ENCODE measurements at places on chromosomes 6 and 20.

GRCh38 chr20:62088258-62089127 lies 22.8 kb upstream of the TAF4 start:
- no peak for DNase-seq

GRCh38 chr20:46367967-46368901 lies 38.2 kb downstream of the ELMO2 start:
- no peak for DNase-seq

DNA sequence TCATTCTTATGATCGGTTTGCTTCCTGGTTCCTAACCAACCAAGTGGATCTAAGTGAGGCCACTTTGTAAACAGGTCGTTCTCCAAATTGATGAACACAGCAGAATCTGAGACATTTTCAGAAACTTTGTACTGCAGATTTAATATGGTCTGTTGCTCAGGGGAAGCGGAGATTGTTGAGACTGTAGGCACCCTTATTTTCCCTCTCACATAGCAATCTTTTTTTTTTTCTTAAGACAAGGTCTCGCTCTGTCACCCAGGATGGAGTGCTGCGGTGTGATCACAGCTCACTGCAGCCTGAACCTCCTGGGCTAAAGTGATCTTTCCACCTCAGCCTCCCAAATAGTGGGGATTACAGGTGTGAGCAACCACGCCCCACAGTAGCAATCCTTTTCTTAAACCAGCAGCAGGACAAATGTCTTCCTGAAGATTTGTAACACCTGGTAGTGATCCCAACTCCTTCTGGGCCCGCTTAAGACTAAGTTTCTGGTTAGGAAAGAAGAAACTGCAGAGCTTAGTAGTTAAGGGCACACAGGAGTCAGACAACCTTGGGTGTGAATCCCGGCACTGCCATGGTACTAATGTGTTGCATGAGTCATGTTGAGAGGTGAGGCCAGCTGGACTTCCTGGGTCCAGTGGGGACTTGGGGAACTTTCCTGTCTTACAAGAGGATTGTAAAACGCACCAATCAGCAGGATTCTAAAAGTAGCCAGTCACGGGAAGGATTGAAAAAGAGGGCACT lies 48.4 kb upstream of the EZR start:
- no peak for DNase-seq

DNA sequence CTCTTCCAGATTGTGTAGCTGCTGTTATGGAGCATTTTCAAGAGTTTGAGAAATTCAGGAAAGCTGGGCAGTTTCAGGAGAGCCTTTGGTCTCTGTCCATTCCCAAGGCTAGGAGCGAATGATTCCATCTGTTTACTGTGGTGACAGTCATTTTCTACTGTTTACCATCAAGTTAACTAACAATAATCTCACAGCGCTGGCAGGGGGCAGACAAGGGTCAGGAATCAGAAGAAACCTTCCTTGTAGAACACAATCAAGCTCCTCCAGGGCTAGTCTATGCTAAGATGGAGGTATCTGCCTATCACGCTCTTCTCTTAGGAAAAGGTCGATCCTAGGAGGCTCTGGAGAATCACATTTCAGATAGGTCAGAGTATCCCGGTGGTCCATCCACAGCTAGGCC lies 293.9 kb downstream of the KIF16B start:
- DNase-seq = no peak

DNA sequence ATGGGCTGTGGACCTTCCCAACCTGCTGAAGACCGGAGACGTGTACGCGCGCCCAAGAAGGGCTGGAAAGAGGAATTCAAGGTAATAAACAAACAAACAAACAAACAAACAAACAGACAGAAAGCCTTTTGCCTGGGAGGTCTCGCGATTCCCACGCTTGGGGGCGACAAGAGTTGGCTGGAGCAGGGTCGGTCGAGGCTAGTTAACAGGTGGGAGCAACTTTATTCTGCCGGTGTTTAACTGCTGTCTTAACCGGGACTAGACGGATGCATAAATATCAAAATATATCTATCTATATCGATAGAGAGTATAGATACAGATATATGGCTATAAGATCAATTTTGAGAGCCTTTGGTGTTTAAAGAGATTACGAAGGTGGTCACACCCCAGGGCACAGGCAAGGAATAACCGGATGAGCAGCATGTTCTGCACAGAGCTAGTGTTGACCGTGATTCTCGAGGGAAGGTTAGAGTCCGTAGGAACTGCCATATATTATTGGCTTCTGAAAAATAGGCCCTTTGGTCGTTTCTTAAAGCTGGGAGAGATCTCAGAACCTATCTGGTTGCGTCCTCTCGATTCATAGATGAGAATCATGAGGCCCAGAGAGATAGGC lies 514 bp downstream of the STMND1 start:
- peak; percentile 20 for DNase-seq

GRCh38 chr6:35240838-35241801 lies 18.4 kb upstream of the ZNF76 start:
- peak; percentile 59 for DNase-seq

DNA sequence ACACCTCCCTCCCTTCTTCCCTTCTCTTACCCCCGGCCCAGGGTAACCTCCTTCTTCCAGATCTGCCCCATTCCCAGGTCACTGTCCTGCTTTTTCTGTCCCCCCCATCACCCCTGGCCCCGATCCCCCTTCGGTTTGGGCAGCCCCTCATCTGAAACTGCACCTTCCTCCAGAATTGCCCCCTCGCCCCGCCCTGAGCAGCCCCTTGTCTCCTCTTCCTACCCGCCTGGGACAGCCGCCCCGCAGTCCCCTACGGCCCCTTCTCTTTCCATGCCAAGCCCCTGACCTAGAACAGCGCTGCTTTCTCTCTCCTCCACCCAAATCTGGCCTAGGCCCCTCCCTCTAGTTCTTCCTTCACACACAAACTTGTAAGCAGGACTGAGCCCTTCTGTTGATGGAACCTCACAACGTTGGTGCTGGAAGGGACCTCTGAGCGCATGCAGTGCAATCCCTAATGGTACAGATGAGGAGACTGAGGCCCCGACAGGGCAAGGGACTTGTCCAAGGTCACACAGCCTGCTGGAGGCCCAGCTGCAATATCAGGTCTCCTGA lies 630 bp downstream of the PPP2R5D start:
- no peak for DNase-seq

DNA sequence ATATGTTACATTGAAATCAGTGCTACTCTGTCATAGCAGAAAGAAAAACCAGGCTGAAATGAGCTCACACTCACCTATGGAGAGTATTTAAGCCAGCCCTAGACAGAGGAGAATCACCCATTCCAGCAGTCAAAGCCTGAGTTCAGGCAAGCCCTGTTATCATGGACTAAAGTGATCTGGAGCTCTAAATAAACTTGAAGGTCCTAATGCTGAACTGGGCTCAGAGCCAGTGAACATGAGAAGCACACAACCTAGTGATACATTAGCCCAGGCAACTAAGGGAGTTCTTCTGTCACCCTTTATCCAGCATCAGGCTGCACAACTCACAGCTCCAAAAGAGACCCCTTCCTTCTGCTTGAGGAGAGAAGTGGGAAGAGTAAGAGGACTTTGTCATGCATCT lies 425.0 kb downstream of the COL12A1 start:
- DNase-seq = no peak
